ENCODE measurements at places on chromosomes 1 and 21.

DNA sequence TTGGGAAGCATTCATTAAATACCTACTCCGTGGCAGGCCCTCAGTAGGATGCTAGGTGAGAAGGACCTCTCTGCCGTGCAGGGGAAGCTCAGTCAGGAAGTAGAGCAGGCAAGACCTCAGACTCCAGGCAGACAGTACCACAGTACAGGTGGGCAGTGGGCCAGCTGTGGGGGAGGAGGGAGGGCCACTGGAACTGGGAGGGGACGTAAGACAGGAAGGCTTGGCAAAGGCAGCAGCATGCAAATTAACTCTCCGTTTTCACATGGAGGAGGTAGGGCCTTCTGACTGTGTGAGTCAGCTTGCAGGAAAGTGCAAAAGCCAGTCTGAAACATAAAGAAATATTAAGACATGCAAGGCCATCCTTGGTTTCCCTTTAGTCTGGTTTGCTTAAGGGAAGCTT lies 157.7 kb downstream of the TRIM33 start:
- no peak for DNase-seq

GRCh38 chr1:62057641-62058290 lies 136.9 kb upstream of the L1TD1 start:
- DNase-seq, result no peak

- no peak for DNase-seq
These were observed 55.4 kb upstream of the GRHL3 start for GRCh38 chr1:24263746-24264145.

GRCh38 chr1:53766194-53766742 lies 27.3 kb upstream of the GLIS1 start:
- no peak for DNase-seq

- DNase-seq, result no peak
These were observed 178.1 kb upstream of the RUNX1 start for GRCh38 chr21:35226968-35227744.

DNA sequence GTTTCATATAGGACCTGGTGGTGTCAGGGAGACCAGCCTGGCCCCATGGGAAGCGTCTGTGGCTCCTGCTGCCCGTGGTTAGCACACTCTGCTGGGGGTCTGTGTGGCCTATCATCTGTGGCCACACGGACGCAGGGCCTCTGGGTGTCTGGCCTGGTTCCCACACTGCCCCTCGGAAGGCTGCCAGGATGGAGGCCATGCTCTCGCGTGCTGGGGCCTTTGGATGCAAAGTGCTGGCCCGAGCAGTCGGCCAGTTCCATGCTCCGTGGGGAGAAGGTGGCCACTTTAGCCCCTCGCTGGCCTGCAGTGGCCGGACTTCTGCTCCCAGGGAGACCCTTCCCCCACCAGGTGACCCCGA lies 20.8 kb upstream of the LRRC3 start:
- DNase-seq, result no peak

GRCh38 chr1:245209658-245210435 lies 55.1 kb downstream of the KIF26B start:
- no peak for DNase-seq

GRCh38 chr1:70434253-70434859 lies 23.3 kb downstream of the CTH start:
- DNase-seq, result no peak

DNA sequence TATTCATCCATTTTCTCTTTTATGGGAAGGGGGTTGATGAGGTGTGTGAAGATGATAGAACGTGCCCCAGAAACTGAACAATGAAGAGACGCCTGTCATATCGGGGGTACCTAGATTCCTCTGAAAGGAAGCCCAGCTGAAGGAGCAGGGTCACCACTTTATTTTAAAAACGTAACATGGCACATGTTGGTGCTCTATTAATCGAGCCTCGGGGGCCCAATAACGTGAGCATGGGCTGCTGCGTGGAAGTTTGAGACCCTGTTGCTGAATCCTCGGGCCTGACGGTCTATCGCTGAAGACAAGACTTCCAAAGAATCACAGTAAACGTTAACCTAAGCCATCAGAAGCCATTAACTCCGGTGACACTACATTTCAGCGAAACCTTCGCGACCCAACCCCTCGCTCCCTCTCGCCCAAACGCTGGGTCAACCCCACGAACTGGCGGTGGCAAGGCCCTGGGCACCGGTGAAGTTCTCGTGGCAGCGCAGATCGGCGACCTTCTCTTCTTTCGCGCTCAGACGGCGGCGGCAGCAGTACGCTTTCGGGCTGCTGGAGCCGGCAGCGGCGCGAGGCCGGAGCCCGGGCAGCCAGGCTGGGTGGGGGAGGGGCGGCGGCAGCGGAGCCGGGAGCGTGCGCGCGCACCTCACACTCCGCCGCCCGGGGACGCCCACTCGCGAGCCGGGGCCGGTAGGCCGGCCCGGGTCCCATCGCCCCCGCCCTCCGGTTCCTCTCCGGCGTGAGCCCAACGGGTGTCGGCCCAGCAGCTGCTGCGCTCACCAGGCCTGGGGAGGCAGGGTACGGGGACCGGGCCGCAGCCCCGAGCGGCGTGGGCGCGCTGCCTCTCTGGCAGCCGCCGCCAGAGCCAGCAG lies 838 bp upstream of the MAN1A2 start:
- peak; percentile 99 for DNase-seq

GRCh38 chr21:42389449-42389835 lies 6.4 kb downstream of the TMPRSS3 start:
- DNase-seq, result no peak

- DNase-seq, result no peak
These were observed 130.3 kb upstream of the SPATA6 start for GRCh38 chr1:48602349-48602748.

GRCh38 chr1:23810818-23811540 lies 10.4 kb upstream of the GALE start:
- no peak for DNase-seq

- no peak for DNase-seq
These were observed 134.5 kb downstream of the SMYD3 start for GRCh38 chr1:246372559-246372958.

- no peak for DNase-seq
These were observed 372.5 kb upstream of the ST6GALNAC5 start for GRCh38 chr1:76494807-76495206.
